ENCODE measurements at places on chromosomes 16 and 17.
A peak's percentile ranks its signal among the peaks of the same experiment; 100 is the strongest.

DNA sequence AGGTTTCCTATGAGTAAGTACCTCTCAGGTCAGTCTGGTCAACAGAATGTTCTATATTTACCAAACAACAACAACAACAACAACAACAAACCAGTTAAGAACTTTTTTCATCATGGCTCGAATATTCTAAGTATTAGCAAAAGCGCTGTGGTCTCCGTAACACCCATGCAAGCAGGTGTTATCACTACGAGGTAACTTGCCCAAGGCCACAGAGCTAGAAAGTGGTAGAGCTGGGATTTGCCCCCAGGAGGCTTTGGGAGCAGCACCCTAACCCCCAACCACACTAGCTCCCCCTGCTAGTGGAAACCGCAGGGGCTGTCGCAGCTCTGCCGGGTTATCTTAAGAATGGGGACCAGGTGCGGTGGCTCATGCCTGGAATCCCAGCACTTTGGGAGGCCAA is 23.9 kb upstream of the C16orf74 start:
- DNase-seq: no peak

DNA sequence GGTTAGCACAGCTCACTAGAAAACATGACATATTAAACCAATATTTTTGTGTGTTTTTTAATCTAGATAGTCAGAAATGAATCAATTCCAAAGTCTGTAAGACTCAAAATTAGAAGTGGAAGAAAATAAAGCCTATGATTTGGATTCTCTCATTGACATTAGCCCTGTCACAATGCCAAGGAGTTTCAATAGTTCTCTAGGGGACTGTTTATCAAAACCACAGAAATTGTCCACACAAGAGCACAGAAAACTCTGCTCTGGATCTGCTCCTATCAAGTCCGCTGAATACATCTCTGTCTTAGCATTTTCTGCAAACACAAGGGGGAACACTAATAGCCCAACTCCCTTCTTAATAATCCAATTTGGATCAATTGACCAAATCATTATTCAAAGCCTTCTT is 152.0 kb downstream of the HS3ST3B1 start:
- DNase-seq: no peak

DNA sequence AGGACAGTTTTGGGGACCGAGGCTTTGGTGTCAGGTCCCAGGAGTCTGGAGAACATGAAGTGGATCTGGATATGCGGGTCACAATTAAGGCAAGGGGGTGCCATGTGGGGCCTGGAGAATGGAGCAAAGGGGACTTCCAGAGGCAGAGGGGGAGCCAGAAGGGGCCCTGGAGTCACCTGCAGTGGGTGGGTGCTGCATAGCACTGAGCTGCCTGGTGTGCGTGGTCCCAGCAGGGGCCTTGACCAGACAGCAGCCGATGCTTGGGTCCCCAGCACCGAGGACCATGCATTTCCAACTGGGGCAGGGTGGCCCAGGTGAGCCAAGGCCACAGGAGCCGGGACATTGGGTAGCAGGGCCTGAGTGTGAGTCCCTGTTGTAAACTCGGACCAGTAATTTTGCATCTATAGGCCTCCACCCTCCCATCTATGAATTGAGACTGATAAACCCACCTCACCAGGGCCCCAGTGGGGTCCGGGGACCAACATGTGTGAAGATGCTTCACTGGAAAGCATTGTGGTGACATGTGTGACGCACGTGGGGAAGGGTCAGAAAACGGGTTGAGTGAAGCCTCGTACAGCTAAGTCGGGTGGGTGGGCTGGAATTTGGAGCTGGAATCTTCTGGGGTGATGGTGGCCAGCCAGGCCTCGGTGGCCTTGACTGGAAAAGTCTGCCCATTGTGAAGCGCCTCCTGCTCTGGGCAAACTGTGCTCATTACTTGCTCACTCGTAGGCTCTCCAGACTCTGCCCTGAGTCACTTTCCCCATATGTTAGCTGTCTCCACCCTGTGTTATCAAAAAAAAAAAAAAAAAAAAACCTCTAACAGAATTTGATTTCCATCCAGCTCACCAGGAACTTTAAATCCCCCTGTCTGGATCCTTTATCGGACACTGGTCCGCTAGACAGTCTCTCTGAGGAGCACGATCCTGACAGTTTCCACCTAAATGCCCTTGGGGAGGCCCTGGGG is 90.5 kb upstream of the ZNF469 start:
- DNase-seq: no peak

DNA sequence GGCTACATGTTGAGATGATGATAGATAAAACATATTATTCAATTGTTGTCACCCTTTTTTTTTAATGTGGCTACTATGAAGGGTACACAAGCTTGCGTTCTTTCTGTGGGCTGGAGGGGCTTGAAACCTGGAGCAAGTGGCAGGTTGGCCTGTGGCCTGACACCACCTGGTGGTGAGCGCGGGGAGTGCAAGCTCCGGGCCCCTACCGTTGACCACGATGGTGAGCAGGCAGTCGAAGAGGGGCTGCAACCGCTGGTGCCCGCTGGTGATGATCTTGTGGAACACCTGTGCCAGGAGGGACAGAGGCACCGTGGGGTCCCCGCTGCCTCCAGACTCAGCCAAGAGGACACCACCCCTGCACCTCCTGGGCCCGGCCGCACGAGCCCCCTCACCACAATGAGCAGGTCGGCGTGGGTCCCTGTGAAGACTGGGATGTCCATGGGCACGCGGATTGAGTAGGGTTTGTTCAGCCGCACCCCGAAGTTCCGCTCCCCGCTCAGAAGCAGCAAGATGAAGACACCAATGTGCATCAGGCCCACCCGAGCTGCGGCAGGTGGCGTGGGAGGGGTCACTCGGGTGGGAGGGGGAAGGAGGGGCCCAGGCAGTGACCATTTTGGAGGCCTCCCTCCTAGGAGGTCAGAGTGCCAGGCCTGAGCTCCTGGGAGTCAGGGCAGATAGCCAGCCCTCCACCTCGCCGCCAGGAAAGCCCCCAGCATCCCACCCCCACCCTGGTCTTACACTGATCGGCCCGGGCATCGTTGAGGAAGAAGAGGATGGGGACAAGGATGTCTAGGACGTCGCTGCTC is 14.4 kb downstream of the HID1 start:
- peak; percentile 83 for DNase-seq

DNA sequence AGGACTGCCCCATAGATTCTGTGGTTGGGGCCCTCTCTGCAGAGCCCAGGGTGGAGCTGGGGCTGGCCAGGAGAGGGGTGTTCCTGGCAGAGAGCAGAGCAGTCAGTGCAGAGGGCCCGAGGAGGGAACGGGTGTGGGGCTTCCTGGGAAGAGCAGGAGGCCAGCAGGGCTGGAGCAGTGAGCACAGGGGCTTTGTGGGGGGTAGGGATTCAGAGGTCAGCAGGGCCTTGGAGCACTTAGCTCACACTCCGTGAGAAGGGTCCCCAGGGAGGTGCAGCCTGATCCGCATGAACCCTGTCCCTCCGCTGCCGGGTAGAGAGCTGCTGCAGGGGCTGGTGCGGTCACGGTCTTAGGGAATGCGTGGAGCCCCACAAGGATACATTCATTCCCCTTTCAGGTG is 113.0 kb upstream of the CIBAR2 start:
- no peak for DNase-seq

DNA sequence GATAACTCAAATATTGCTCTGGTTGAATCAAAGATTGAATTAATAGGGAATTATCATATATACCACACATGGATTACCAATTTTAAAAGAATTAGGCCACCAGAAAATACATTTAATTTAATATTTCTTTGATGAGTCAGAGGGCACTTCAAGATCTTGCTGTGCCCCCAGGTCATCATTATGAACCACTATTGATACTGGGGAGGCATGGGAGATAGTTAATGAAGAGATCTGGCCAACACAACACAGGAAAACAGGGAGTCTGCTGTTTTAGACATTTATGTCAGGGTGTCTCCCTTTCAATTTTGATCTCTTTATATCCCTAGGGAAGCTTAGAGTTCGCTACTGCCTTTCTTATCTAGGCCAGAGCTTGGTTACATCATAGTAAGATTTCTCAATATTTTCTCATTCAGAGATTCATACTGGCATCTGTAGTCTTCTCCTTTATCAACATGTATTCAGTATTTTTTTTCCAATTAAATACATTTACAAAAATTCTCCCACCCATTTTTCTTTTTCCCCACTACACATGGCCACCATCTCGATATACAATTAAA is 158.3 kb upstream of the ZFHX3 start:
- DNase-seq: no peak

GRCh38 chr17:2068031-2068518 is 13.2 kb downstream of the HIC1 start:
- no peak for DNase-seq

GRCh38 chr16:7026639-7027038 is 306.0 kb upstream of the RBFOX1 start:
- no peak for DNase-seq

GRCh38 chr16:88703486-88704309 is 2.5 kb downstream of the RNF166 start:
- DNase-seq: peak; percentile 60

- DNase-seq: no peak
Observed at GRCh38 chr17:8821446-8822105, 22.4 kb upstream of the MFSD6L start.

GRCh38 chr17:1959871-1960544 is 65.1 kb downstream of the RTN4RL1 start:
- no peak for DNase-seq

GRCh38 chr17:1186214-1186820 is 6.5 kb upstream of the ABR start:
- DNase-seq: peak; percentile 39

- DNase-seq: no peak
Observed at GRCh38 chr16:86732621-86733295, 154.4 kb downstream of the FOXL1 start.

- DNase-seq: no peak
Observed at GRCh38 chr17:73240561-73240960, 21.1 kb downstream of the CPSF4L start.

- peak; percentile 37 for DNase-seq
Observed at GRCh38 chr16:4947722-4948503, 10.2 kb upstream of the SEC14L5 start.

- no peak for DNase-seq
Observed at GRCh38 chr17:28317966-28318758, 838 bp upstream of the TMEM97 start.

DNA sequence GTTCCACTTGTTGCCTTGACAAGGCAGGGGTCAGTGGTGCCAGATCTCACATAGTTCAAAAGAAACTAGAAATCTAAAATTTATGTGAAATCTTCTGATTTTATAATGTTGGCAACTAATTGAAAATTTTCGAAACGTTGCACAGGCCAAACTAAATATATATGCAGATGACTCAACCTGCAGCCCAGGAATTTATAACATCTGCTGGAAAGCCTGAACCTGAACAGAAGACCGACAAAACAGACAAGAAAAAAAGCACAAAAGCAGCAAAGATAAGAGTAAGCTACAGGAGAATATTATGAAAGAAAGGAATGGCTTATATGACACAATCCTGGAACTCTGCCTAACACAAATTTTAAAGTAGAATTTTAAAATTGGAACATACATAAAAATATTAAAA is 207.6 kb downstream of the CEP112 start:
- DNase-seq: no peak

DNA sequence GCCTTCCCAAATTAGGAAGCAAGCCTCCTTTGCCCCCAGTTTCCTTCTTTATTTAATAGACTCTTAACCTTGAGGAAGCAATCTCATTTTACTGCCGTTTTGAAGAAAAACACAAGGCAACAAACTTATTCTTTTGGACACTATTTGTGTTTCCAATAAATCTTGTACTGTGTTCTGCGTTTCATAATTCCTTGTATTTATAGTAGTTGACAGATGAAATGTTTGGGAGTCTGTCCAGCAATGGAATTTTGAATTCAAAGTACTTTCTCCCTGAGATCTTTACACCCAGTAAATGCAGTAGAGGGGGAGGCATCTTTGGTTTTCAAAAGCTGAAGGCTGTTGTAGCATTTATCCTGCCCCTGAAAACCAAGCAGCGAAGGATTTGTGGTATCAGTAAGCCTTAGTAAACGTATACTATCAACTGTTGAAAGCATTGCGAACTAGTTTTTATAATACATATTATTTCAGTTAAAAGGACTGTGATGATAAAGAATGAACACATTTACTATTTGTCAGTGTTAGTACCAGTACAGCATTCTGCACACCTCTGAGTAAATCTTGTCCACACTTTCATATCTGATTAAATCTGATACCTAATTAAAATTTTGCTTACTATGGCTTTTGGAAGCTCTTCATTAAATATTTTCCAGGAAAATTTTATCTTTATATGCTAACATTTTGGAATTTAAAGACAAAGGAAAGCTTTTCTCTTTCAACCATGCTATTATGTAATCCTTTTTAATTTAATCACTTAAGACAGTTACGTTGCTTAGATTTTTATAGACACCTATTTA is 83.1 kb downstream of the TNRC6C start:
- no peak for DNase-seq

GRCh38 chr17:1170739-1171138 is 9.0 kb downstream of the ABR start:
- DNase-seq: no peak

DNA sequence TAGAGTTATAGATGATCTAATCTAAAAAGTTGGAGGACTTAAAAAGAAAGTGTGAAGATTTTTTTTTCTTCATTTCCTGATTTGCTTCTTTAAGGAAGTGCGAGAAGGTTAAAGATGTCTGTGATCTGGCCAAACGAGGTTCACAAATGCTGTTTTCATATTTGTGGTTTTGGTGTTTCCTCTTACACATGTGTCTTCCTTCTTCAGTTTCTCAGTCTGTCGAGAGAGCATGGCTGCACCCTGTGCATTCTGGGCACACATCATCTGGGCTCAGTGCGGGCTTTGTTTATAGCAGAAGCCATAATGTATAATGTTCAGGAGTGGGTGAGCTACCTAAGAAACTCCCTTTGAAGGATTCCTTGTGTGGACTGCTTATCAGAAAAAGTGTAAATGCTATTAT is 260.4 kb upstream of the TBX2 start:
- DNase-seq: peak; percentile 78

GRCh38 chr17:6374271-6374691 is 60.6 kb downstream of the AIPL1 start:
- peak; percentile 2 for DNase-seq

DNA sequence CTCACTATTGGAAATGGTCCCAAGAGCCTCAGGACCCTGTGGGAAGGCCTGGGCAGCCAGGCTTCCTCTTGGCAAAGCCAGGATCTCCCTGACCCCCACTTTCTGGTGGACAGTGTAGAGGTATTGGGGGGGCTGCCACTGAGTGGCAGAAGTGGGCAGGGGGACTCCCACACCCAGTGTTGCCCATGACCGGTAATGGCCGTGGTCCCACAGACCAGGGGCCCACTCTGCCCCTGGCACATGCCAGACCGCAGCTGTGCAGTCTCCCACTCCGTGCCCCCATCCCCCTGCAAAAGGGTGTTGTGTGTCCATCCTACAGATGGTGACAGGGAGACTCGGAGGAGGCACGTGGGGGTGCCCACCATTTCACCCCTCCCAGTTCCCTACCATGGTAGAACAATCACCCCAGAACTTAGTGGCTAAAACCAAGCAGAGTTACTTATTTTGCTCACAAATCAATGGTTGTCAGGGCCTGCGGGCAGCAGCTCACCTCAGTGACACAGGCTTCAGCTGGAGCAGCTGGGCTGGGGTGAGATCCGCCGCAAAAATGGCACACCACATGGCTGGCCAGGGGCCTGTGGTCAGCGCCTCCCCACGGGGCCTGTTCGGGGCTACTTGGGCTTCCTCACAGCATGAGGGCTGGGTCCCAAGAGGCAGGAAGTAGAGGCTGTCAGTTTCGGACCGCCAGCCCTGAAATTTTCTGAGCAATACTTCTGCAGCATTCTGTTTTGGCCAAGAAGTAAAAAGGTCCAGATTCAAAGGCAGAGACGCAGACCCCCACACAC is 59.0 kb upstream of the ZNF469 start:
- DNase-seq: no peak

- no peak for DNase-seq
Observed at GRCh38 chr16:65154321-65154720, 32.5 kb upstream of the CDH11 start.

Measured in suppressor macrophage treated with lipopolysaccharide for 4 hours (primary cell).